Activated CD4-positive, alpha-beta T cell treated with anti-CD3 and anti-CD28 coated beads for 48 hours (primary cell): ENCODE measurements at places on chromosomes 5 and 9.

DNA sequence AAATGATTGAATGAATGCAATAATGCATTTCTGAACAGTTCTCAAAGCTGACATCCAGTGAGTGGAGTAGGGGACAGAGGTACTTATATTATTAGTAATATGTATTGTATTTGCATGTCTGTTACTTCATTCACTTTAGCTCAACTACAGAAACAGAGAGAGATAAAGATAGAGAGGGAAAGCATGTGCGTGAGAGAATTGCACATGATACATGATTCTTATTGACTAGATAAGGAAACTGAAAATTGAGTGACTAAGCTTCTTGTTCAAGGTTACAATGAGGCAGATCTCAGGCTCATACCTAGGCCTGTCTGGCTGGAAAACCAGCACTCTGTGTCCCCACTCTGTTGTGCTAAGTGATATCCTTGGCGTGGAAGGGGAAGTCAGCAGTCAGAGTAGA lies 337.7 kb upstream of the KLF4 start:
- no peak for DNase-seq

GRCh38 chr5:136030956-136031611 lies 2.3 kb downstream of the TGFBI start:
- DNase-seq: no peak

- DNase-seq: peak; percentile 65
These were observed at the start of gene DRD1 for GRCh38 chr5:175444060-175444904. DRD1 (minus strand) TSS chr5:175444182; CDS start chr5:175443099, 1,083 bp downstream.

- peak; percentile 83 for DNase-seq
These were observed 13.6 kb downstream of the ARHGAP26 start for GRCh38 chr5:142783601-142784341.

DNA sequence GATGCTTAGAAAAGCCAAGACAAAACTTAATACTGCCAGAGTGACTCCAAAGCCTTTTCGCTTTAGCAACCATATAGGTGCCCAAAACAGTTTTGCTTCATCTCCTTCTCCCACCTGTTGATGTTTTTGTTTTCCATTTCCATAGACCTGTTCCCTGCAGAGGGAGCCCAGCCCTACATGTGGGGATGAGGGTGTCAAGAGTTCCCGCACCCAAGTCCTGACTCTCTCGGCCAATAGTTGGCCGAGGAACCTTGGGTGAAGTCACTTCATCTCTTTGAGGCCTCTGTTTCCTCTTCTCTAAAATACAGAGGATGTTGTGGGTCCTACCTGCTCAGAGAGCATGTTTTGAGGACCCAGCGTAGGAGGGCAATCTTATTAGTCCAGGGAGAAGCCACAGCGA lies 38.5 kb upstream of the LCP2 start:
- DNase-seq: no peak
